Amygdala (tissue), 56 donors: ENCODE measurements at places on chromosomes 2 and 18.

DNA sequence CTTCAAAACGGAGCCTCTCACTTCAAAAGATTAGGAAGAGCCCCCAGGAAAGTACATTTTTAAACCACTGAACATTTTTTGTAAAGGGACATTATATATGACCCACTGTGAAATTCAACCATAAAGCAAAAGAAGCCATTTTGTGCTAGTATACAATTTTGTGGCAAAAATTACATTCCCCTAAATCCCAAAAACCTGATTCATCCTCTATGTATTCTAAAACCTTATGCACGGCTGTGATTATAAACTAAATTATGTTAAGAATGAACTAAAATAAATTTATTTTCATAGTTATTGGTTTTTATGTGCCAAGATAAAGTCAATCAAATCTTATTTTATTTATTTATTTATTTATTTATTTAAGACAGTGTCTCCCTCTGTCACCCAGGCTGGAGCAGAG, 48.5 kb downstream of the RTN4 start:
- no peak for DNase-seq

GRCh38 chr2:96325041-96325883, at the start of gene ITPRIPL1:
Gene ITPRIPL1, plus strand, starts transcription at chr2:96325317. Its CDS starts 523 bp downstream, at chr2:96325840.
- no peak for DNase-seq

DNA sequence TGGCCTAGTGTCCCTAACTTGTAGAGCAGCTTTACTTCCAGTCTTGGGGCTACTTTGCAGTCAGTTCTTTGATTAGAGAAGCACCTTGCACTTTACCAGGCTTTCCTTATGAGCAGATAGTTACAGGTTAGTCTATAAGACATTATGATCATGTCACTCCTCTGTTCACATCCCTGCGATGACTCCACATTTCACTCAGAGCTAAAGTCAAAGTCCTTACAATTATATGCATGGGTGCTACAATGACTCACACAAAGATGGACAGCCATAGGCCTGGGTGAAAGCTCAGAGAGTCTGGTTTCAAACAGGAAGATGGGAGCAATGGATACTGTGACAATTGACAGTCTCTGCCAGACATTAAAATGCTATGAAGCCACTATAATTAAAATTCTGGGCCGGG, 27.1 kb upstream of the SSB start:
- DNase-seq, result no peak

- no peak for DNase-seq
These were observed 108.8 kb upstream of the HAAO start for GRCh38 chr2:42901076-42901640.

- no peak for DNase-seq
These were observed 366.6 kb upstream of the MC4R start for GRCh38 chr18:60739212-60739611.

GRCh38 chr2:190653931-190654330, 5.0 kb downstream of the NAB1 start:
- no peak for DNase-seq

DNA sequence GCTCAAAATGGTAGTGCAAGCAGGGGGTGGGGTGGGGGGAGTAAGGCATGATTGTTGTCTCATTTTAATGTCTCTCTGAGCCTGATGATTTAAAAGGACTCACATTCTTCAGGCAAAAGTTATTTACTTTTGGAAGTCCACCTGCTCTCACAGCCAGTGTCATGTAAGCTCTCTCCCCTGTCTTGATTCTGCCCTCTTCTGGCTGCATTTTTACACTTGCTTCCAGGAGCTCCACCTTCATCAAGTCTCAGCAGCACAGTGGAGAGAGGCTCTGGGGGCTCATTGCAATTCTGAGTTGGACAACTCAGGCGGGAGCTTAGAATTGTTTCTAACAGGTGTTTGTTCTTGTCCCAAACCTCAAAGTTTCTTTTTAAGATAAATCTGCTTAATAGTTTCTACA, 39.2 kb downstream of the GNAL start:
- no peak for DNase-seq

DNA sequence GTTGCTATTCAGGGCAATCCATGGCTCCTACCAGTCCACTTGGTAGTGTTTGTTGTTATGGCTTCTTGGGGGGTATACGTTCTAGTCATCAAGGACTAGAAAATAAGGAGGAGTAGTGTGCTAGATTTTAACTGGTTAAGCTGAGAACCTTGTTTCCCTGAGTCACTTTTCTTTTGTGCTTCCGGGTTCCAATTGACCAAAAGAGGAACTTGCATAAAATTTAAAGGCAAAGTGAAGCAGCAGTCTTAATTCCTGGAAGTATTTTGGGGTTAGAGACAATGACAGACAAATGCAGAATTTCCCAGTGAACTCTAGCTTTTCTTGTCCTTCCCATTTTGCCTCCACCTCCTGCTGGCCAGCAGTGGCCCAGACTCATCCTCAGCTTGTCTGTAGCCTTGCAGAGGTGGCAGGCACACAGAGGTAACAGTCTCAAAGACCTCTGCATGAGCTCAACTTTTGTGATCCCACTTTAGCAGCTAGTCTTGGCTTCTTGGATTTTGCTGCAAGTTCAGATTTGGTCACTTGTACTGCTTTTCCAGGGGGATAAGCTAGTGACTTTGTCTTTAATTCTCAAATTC, 1105.8 kb upstream of the NXPH2 start:
- DNase-seq, result no peak

GRCh38 chr2:60490848-60491247, 62.6 kb downstream of the BCL11A start:
- DNase-seq, result no peak
